ENCODE measurements at places on chromosomes 1 and 21.

DNA sequence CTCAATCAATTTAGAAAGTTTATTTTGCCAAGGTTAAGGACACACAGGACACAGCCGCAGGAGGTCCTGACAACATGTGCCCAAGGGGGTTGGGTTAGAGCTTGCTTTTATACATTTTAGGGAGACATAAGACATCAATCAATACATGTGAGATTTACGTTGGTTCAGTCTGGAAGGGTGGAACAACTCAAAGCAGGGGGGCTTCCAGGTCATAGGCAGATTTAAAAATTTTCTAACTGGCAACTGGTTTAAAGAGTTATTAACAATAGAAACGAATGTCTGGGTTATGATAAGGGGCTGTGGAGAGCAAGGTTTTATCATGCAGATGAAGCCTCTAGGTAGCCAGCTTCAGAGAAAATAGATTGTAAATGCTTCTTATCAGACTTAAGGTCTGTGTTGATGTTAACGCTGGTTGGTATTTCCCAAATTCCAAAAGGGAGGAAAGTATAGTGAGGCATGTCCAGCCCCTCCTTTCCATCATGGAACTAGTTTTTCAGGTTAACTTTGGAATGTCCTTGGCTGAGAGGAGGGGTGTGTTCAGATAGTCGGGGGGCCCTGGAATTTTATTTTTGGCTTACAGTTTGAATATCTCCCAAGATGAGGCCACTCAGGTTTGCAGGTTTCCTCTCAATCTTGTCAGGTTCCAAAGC lies 31.0 kb upstream of the TGFBR3 start:
- DNase-seq = no peak

DNA sequence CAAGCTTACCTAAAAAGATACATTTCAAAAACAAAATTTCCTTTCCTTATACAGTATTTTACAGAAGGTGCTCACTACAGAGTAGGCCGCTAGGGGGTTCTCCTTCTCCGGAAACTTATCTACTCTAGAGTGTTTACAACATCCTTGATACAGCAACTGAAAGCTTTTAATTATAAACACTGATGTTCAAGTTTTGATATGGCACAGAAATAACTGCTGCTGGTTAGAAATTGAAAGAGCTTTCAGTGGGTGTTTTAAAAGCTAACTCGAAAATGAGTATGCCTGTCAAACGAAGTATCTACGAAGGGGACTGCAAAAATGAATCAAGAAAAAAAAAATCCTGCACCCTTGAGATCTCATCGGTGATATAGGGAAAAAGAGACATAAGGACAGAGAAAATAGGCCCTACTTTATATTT lies 1.0 kb downstream of the YOD1 start:
- peak; percentile 41 for DNase-seq

DNA sequence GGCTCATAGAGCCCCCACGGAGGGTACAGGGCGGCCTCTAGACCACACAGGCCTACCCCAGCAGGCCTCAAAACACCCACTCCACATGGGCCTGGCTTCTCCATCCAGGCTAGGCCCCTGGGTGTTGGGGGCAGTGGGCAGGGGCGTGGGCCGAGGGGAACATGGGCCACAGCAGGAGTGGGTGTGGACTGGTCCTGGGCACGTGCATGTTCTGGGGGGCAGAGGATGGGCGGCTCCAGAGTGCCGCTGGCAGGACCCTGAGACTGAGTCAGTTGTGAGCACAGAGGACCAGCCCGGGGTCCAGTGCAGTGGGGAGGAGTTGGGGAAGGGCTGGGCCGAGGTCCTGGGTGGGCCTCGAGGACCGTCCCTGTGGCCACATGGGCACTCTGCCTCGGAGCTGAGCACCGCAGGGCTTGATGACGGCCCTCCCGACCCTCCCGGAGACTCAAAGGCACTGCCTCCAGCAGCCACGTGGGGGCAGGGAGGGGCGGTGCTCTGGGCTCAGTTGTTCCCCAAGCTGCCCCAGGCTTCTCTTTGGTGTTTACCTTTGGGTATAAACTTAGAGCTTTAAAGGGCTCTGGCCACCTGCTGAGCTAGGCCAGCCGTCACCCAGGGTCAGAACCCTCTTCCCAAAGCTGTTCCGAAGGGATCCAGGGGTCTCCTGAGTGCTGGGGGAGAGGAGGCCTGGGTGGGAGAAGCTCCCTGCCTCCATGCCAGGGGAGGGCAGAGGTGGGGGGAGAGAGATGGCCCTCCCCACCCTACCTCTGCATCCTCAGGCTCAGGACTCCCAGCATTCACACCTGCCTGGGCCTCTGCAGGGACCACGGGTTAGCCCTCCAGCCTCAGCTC lies 79.9 kb downstream of the MORN1 start:
- DNase-seq = peak; percentile 50

- no peak for DNase-seq
These were observed 1.7 kb downstream of the IGFN1 start for GRCh38 chr1:201192261-201192788.

GRCh38 chr1:42971841-42972291 lies 13.2 kb upstream of the SLC2A1 start:
- no peak for DNase-seq

DNA sequence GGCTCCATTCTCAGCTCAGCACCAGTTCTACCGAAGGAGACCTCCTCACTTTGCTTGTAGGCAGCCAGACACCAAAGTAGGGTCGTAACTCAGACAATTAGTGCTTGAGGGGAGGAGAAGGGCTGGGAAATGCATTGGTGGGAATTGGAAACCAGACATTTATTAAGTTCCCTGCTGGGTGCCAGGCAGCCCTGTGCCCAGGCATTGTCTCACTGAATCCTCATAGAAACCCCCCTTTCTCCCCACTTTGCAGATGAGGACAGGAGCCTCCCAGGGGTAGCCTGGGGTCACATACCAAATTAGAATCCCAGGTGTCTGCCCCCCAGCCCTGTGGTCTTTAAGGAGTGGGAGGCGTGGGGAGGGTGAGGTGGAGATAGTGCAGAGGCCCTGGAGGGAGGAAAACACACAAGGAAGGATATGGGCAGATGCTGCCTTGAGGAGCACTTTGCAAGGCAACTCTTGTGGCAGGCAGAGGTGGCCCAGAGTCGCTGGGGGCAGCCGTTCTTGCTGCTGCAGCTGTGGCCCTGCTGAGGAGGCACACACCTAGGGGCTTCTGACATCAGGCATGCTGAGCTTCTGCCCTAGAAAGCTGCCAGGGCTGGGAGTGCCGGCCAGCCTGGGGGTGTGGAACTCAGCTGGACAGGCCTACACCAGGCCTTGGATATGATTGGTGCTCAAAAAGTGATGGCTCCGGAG lies 29.4 kb downstream of the CDK18 start:
- no peak for DNase-seq

DNA sequence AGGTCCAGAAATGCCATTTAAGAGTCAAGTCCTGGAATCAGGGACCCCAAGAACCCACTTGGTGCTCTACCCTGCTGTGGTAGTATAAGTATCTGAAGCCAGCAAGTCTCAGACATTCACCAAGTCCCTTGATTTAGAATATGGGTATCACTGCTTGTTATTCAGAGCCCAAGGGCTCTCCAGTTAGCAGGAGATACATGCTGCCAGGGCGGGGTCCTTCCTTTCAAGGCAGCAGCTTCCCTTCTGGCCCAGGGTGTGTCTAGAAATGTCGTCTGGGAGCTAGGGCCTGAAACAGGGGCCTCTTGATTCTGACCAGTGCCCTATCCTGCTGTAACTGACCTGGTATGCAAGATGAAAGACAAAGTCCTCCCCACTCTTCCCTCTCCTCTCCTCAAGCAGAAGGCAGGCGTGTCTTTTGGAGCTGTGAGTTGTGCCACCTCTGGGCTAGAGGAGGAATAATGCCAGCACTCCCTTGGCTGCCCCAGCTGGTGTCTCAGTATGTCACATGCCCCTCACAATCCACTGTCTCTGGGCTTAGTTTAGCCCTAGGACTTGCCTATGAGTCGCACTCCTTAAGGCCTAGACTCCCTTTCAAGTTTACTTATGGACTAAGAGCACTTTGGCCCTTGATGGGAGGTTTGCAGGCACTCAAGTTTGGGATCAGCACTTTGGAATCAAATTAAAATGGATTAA lies 200.2 kb downstream of the MRPL39 start:
- DNase-seq = no peak

DNA sequence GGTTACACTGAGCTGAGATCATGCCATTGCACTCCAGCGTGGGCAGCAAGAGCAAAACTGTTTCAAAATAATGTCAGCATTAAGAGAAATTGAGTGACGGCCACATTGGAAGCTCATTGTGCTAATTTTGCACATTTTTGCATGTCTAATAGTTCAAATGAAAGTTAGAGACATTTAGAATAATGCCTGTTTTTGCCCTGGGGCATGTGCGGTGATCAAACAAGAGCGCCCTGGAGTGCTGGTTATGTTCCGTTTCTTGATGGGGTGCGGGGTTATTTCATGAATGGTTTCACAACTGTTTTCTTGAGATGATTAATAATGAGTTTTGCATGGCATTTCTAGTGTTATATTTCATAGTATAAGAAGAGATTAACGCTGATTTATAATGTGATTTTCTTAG lies 13.1 kb downstream of the OR2T11 start:
- no peak for DNase-seq

GRCh38 chr1:15028102-15028501 lies 125.4 kb upstream of the TMEM51 start:
- DNase-seq = no peak

DNA sequence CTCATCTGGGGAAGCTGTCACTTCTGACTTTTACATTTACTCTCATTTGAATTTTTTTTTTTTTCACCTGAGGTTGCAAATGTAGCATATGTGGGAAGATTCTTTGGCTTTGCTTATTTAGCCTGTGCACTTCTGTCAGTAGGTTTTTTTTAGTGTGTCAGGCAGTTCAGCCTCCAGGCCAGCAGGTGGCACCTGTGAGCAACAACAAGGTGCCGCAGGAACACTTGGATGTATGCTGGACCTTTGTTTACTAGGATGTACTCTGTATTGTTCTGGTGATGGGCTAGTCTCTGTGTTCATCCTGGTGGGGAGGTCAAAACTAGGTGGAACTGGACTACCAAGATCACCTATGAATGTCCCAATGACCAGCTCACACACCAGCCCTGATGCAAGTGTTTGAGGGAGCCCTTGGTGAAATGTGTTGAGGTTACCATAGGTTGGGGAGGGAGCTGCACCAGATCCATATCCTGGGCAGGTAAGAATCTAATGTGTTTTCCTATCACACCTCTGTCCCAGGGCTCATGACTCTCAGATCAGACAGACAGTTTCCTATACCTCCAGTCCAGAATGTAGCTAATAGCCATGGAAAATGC lies 618.2 kb downstream of the BRINP3 start:
- DNase-seq = no peak

DNA sequence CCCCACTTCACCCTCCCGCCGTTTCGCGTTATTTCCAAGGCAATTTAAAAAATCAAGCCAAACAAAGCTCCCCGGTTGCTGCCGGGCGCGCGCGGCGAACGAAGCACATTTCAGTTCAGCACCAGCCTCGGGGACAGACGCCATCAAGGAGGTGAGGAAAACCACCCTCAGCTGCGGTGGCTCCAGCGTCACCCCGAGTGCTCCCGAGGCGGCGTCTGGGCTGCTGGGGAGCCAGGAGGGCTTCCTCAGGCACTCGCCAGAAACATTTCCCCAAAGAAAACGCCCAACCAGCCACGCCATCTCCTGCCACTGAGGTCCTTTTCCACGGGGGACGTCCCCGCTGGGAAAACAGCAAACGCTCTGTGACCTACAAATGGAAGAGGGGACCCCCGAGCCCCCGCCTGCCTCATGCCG lies 623 bp downstream of the GNG4 start:
- peak; percentile 44 for DNase-seq

DNA sequence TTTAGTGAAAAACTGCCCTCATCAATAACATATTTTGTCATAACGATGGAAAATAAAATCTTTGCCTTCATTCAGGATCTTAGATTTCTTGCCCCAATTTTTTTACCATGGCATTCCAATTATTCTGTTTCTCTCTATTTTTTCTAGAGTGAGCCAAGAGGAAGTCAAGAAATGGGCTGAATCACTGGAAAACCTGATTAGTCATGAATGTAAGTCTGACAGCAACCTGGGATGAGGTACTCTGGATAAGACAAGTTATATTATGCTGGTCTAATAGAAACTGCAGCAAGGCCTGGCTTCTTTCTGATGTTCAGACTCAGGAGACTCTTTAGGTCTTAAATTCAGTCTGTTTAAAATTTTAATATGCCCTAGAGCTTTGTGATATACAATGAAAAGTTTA lies 3.5 kb downstream of the RGS4 start:
- no peak for DNase-seq

DNA sequence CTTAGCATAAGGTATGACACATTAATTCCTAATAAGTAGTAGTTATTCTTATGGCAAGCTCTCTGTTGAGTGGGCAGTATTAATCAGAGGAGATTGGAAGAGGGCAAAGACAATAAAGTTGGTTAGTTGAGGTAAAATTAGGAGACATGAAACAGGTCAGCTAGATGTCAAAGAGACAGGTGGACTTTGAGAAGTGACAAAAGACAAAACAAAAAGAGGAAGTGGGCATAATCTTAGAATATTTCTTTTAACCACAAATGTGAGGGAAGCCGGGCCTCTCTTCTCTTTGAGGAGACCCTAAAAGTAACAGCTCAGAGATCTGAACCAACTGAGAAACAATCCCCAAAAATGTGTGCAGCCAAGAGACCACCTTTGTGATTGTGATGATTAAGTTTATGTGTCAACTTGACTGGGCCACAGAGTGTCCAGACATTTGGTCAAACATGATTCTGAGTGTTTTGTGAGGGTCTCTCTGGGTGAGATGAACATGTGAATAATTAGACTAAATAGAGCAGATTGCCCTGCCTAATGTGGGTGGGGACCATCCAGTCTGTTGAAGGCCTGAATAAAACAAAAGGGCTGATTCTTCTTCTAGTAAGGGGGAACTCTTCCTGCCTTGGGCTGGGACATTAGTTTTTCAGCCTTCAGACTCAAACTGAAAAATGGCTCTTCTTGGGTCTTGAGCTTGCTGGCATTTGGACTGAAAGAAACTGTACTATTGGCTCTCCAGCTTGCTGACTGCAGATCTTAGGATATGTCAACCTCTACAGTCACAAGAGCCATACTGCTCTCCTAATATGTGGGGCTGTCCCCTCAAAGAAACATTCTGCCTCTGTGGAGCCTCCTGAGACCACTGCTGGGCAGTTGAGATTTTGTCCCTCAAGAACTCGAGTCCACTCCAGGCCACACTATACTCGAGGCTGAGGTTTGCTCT lies 40.0 kb downstream of the FCRL5 start:
- no peak for DNase-seq

DNA sequence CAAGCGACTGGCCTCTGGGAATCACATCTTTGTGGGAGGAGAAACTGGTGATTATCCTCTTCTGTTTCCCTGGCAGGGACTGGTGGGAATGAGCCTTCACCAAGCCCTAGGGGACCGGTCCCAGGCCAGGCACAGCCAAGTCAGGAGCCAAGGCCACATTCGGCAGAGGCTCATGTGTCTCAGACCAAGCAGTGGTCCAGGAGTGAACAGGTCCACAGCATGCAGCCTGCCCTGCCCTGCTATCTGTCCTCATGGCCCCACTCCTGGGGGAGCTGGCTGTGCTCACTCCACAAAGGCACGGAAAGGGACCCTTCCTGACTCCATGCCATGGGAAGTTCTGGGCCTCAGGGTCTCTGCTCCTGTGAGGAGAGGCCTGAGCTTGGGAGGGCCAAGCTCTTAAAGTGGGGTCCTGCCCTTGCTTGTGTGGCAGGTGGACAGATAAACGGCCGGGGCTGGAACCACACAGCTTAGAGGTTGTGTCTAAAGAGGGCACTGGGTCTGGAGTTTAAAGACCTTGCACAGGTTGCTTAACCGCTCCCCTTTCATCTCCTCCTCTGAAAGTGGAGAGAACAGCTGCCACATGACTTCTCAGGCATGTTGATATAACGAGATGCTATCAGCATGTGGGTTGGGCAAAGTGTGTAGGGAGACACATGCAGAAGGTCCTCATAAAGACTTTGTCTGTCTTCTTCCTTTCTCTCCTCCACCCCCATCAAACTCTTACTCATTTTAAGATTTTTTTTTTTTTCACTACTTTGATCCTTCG lies 57.5 kb downstream of the CASQ2 start:
- DNase-seq = no peak
